ENCODE measurements at places on chromosomes 13 and 19. TPM values are rescaled to one million over a fixed set of nuclear protein-coding genes. Genes with fewer than 3 reads are reported as not detected.

- DNase-seq, result peak; percentile 92
These were observed 157.5 kb upstream of the ZNF536 start for GRCh38 chr19:30214651-30215051.

Gene KLK14
- not detected for total RNA-seq

DNA sequence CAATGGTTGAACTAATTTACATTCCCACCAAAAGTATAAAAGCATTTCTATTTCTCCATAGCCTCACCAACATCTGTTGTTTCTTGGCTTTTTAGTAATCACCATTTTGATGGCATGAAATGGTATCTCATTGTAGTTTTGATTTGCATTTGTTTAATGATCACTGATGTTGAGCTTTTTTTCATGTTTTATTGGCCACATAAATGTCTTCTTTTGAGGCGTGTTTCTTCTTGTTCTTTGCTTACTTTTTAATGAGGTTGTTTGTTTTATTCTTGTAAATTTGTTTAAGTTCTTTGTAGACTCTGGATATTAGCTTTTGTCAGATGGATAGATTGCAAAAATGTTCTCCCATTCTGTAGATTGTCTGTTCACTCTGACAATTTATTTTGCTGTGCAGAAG lies 28.2 kb downstream of the ZNF714 start:
- no peak for DNase-seq

- DNase-seq, result no peak
These were observed 1168.9 kb downstream of the SLITRK5 start for GRCh38 chr13:88840085-88840484.

Gene KLF5
- 6.7 TPM for total RNA-seq

DNA sequence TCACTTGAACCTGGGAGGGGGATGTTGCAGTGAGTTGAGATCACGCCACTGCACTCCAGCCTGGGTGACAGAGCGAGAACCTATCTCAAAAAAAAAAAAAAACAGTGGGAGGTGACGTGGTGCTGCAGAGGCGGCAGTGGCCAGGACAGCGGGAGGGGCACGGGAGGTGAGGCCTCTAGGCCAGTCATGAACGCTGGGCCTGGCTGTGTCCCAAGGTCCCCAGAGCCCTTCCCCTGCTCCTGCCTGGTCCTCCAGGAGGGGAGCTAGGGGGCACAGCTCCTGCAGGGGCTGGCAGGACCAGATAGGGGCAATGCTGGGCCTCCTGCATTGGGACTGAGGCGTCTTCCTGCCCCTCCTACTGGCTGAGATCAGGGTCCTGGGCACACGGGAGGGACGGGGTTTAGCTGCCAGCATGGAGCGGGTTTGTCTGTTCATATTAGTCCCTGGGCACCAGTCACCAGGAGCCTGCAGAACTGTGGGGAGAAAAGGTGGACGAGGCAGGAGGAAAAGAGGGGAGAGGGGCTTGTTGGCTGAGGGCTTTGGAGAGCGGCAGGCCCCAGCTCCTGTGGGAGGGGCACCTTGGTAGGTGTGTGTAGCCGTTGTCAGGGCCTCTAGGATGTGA lies 4.5 kb downstream of the MAP2K7 start:
- DNase-seq, result no peak

- no peak for DNase-seq
These were observed 5.9 kb downstream of the ZFR2 start for GRCh38 chr19:3862826-3863500.

Gene CRLF1
- not detected for total RNA-seq

DNA sequence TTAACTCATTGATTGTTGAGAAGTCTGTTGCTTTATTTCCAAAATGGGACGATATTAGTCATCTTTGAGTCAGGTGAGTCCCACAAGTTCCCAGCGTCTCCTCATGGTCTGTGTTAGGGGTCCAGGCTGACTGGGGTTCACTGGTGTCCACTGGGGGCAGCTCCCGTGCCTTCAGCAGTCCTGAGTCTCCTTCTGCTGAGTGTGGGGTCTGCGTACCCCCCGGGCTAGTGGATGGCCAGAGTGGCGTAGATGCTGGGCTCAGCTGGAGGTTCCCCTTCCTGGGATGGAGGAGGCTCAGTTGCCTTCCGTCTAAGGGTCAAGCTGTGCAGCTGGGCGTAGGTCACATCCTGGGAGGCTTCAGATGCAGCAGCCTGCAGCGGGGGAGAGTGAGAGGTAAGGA lies 5.9 kb downstream of the LILRB3 start:
- DNase-seq, result no peak

GRCh38 chr13:32036126-32036695 lies 4.6 kb downstream of the FRY start:
- DNase-seq, result peak; percentile 48

Gene SAMD4B
- 84.8 TPM for total RNA-seq

Gene ZNF799
- 3.2 TPM for total RNA-seq

GRCh38 chr19:39341129-39341718 lies 997 bp upstream of the SAMD4B start:
- DNase-seq, result no peak

- peak; percentile 17 for DNase-seq
These were observed 1.1 kb upstream of the FARP1 start for GRCh38 chr13:98141509-98142379.

Gene MYO9B
- 158 TPM for total RNA-seq

- no peak for DNase-seq
These were observed 8.7 kb downstream of the EML2 start for GRCh38 chr19:45630463-45630862.

DNA sequence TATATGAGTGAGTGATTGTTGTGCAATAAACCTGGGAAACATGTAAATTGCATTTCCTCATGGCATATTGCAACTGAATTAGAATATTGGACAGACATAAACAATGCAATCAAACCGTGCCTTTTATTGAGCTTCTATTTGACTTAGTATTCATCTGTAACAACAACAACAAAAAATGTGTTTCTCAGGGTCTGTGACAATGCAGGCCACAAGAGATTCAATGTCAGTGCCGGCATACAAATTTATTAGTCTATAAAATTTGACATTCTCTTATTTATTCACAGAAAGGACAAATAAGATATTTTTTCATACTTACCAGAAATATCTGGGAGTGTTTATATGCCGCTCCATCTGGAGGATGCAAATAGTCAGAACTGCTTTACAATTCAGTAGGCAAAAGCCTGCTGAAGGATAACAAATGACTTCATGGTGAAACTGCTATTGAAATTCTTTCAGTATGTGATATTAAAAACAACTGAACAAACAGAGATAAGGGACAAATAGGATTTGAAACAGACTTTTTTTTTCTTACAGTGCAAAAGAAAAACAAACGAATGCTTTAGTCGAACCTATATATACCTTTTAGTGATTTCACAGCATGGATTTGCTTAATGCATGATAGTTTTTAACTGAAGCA lies 77.2 kb downstream of the DACH1 start:
- no peak for DNase-seq

- no peak for DNase-seq
These were observed 44.3 kb upstream of the F7 start for GRCh38 chr13:113061271-113061625.

DNA sequence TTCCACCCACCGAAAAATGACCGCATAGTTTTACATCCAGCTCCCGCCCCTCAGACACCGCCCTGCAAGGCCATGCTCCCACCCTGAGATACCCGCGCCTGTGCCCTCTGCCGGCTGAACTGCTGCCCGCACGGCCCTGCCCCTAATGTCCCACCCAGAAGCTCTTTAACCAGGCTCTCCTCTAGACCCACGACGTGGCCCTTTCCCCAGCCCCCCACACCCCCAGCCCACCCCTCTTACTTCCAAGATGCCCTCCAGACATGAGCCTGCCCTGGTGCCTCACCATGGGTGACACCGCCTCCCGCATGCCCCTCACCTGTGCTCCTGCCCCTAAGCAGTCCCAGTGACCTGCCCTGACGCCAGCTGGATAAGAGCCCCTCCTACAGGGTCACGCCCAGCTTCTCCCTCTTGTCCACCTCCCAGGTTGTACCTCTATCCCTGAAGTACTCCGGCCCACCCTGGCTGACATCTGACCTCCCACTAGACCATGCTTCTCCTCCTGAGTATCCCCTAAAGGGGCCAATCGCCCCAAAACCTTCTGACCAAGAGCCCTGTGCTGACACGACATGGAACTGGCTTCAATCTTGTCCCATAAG lies 51.2 kb downstream of the COLGALT1 start:
- DNase-seq, result peak; percentile 79

DNA sequence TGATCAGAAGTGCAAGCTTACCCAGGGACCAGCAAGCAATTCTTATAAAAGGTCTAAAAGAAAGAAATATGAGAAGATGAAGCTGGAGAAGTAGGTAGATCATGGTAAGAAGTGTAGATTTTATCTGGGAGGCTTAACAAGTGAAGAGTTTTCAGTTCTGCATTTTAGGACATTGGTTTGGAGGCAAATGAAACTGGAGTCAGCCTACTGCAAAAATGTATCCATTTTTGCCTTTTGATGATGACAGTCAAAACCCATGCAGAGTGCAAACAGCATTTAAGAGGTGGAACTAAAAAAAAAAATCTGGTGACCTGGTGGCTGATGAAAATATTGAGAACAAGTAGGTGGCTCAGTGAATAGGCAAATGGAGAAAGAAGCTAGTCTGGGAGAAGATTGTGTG lies 216.9 kb downstream of the DNAJC15 start:
- no peak for DNase-seq

Gene NLRP4
- total RNA-seq, result not detected
